ENCODE measurements at places on chromosomes 11 and 22.

DNA sequence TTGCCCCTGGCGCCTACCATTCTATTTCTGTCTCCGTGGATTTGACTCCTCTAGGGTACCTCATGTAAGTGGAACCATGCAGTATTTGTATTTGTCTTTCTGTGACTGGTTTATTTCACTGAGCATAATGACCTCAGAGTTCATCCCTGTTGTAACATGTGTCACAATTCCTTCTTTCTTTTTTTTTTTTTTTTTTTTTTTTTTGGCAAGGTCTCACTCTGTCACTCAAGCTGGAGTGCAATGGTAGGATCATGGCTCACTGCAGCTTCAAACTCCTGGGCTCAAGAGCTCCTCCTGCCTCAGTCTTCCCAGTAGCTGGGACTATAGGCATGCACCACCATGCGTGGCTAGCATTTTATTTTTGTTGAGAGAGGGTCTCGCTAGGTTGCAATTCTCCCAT, 74.0 kb upstream of the SEPTIN5 start:
- no peak for DNase-seq

DNA sequence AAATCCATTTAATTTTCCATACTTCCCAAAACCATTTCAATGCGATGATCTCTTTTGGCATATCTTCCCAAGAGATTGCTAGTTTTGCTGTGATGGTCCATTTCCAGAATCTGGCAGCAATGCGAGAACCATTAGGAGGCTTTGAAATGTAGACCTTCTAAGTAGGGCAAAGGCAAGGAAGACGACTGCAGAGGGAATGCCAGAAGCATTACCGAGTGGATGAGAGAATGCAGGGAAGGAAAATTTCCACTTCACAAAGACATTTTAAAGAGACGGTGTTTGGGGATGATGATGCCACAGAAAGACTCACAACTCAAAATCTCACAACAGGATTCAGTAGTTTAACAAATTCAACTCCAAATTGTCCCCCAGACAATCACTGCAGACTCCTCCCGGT, 471 bp upstream of the CEP126 start:
- no peak for DNase-seq

GRCh38 chr22:24216541-24217209, 28.2 kb downstream of the GGT5 start:
- no peak for DNase-seq

DNA sequence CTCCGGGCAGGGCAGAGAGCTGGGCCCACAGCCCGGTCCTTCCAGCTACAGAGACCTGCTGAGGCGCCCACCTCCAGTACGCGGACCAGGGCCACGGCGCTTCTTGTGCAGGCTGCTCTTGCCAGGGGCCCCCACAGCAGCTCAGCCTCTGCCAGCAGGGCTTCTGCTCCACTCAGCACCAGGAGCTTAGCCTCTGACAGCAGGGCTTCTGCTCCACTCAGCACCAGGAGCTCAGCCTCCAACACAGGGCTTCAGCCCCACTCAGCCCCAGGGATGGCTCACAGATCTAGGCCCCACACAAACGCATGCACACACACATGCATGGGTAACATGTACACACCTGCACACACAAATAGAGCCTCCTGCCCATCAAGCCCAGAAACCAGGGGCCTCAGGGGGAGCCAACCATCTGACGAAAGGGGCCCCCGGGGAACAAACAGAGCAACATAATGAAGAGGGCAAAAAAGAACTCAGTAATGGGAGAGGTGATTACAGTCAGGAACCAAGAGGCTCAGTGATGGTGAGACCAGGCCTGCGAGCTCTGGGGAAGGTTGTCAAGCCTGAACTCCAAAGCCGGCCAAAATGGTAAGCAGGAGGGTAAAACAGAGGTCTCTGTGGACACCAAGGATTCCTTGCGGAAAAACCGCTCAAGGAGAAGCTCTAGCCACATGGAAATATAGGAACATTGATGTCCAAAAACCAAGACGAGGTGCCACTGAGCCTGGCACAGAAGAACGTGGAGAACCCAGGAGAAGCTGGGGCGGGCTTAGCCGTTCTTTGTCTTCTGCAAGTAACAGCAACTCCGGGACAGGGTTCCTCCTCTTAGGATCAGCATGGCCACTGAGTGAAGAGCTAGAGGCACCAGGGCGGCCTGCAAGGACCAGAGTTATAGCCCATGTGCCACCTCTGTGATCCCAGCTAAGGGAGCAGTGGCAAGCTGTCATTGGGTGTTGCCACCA, 46.5 kb downstream of the GNB1L start:
- no peak for DNase-seq

GRCh38 chr11:19829109-19829837, 116.6 kb downstream of the NAV2 start:
- DNase-seq = no peak

DNA sequence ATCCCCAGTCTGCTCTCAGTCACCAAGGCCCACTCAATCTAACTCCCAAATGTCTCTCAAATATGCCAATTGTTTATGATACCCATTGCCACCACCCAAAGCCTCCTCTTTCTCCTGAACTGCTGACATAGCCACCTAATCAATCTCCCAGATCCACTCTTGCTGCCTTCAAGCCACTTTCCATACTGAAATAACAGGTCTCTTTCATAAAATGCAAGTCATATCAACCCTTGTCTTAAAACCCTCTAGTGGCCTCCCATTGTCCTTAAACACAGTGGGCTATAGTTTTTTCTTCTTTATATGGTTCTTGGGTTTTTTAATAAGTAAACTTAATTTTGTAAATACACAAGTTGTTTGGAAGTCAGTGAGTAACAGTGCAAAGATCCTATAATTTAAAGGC, 155.2 kb upstream of the ZC3H12C start:
- DNase-seq = no peak

DNA sequence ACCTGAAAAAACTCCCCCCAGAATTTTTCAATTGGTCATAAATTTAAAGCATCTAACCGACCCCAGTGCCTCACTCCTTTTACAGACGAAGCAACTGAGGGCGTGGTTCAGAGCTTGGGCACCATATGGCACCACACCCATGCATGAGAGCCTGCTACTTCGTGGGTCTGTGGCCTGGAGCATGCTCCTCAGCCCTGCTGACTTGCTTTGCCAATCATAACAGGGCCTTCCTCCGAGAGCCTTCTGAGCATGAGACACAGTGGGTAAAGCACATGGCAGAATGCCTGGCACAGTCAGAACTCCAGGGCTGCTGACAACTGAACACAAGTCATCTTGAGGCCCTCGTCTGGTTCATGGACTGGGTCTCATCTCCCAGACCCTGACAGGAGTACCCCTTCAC, 33.3 kb downstream of the HIRA start:
- DNase-seq = no peak

DNA sequence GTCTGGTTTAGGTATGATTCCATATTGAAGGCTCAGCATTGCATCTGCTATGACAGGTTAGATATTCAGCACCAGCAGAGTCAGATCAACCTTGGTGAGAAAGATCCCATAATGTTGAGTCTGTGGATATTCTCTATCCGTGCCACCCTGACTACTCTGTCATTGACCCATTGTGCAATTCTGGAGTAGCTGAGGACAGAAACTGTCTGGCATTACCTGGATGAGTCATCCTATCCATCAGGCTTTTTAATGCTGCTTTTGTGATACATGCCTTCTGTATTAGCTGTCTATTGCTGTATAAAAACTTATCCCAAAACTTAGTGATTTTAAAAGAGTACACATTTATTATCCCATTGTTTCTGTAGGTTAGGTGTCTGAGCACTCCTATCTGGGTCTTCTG, 189.1 kb upstream of the FAT3 start:
- no peak for DNase-seq

GRCh38 chr11:115552151-115552772, 48.0 kb upstream of the CADM1 start:
- no peak for DNase-seq

DNA sequence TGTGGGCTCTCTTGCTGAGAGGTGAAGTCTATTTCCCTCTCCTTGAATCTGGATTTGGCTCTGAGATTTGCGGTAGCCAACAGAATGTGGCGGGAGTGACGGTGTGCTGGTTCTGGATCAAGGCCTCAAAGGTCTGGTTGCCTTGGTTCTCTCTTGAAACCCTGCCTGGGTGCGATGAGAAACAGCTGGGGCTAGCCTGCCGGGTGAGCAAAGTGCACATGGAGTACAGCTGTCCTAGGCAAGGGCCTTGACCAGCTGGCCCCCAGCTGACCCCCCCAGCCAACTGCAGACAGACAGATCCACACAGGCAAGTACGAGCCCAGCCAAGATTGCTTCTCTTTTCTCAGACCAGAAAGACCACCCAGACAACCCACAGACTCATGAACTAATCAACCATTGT, 10.8 kb downstream of the SUN2 start:
- DNase-seq = no peak

DNA sequence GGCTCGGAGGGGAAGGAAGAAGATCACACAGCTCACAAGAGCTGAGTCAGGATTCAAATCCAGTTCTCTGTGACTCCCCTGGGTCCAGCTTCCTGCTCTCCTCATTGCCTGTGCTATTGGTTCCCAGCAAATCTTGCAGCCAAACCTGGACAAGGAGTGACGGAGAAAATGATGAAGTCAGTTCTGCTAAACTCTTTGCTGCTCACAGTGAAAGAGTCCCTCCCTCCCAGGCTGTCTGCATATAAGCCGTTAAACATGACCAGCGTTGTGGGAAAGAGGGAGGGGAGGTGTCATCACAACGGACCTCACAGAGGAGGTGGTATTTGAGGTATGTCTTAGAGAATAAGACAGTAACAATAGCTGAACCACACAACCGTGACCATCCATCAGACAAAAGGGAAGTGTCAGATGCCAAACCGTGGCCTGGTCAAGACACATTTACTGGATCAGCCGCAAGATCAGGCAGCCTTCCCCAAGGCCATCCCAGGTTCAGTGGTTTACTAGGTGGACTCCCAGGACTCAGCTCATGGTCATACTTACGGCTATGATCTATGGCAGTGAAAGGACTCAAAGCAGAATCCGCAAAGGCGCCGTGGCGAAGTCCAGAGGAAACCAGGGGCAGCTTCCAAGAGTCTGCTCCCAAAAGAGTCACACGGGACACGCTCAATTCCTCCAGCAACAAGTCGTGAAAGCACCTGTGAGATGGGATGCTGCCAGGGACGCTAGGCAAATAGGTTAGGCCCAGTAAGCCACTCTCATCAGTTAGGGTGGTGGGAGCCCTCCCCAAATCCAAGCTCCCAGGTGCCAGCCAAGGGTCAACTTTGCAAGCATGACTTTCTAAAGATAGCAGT, 2.8 kb upstream of the CYTH4 start:
- no peak for DNase-seq

GRCh38 chr11:85088286-85088685, 538.9 kb downstream of the DLG2 start:
- no peak for DNase-seq

GRCh38 chr11:33774736-33775466, 581 bp upstream of the FBXO3 start:
- DNase-seq = no peak

GRCh38 chr11:56817661-56818060, 69.2 kb upstream of the OR9G4 start:
- DNase-seq = no peak

DNA sequence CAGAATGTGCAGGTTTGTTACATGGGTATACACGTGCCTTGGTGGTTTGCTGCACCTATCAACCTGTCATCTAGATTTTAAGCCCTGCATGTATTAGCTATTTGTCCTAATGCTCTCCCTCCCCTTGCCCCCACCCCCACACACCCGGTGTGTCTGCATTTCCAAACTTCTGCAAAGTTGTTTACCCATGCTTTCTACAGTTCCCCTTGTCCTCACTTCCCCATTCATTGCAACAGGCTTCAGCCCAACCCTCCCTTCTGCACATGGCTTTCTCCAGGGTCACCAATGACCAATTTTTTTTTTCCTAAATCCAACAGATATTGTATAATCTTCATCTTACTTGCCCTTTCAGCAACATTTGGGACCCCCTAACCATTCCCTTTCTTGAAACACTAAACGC, 32.0 kb upstream of the NUP50 start:
- DNase-seq = no peak

GRCh38 chr11:34027516-34028408, 23.8 kb upstream of the CAPRIN1 start:
- no peak for DNase-seq

- DNase-seq = no peak
Observed at GRCh38 chr11:72216638-72217037, at the start of gene FOLR2. TSS of gene FOLR2 (plus strand) at chr11:72216794. CDS start at chr11:72218585, 1,791 bp downstream.

DNA sequence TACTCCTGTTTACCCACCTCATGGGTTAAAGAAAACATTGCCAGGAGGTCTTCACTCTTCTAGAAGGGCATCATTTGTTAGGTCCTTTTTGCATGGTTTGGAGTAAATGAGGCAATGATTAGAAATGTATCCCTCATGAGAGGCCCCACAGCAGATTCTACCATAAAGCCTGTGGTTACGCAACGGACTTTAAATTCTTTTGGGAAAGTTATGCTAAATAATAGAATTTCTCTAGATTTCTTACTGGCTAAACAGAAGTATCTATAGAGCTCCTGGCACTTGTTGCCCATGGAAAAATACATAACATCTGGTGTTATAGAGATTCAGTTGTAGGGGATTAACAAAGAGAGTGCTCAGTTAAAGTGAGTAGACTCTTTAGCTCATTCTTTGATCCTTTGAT, 15.1 kb upstream of the ATXN10 start:
- no peak for DNase-seq

GRCh38 chr11:74634537-74634936, 42.2 kb downstream of the POLD3 start:
- DNase-seq = no peak

DNA sequence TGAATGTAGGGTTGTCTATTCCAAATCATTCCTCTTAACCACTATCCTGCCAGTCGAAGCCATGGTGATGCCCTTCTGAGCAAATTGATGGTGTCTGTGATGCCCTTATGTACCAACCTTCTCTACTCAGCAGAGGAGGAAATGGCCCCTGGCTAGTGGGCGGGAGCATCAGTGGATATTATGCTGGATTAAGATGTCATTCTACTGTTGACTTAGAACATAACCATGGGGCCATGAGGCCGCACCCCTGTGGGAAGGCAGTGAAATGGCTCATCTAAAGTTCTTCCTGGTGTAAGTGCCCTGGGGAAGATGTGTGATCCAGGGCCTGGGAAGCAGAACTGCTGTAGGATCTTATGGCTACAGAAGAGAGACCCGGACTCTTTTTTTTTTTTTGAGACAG, 20.7 kb upstream of the P2RY2 start:
- no peak for DNase-seq

DNA sequence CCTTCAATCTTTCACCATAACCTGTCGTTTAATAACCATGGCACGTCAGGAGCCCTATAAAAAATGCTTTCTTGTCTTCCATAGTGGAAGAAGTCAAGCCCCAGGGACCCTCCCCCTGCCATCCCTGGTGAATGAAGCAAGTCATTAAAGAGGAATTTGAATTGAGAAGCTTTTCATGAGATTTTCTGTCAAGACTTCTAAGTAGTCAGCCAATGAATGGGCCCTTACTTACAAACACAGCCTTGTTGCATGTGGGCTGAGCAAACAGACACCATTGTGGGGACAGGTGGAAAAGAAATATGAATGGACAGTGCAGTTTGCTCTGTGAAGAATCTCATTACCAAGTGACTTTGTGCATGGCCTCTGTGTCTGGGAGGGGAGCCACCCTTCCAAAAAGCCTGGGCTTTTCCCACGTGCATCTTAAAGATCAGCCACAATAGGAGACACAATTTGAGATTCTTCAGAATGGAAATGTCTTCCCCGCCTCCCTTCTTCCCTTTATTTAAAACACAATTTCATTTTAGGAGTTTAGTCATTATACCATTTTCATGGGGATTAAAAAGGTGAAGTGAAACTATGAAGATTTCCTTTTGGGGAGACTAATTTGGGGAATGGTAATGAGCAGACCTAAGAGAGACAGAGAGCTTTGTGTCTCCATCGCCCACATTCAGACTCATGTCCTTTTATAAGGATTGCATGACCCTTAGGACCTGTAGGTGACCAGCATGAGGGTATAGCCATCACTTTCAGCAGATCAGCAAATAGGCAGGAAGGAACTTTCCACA, 152.0 kb downstream of the LRRC4C start:
- DNase-seq = no peak
